ENCODE measurements at places on chromosomes 1 and 21.

GRCh38 chr1:58929671-58930325, 146.0 kb upstream of the JUN start:
- DNase-seq, result no peak

DNA sequence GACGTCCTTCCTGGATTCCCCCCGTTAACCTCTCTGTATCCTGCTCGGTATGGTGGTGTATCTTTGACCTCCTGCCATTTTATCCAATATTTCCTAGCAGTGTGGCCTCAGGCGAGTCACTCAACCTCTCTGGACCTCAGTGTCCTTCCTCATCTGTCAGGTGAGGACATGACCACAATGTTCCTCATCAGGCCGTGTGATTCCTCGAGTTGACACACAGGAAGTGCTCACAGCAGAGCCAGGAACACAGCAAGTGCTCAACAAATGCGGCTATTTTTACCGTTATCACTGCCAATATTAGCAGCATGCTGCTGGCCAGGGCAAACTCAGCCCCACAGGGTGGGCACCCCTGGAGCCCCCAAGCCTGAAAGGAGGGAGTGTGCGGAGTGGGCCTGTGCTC, 450.2 kb downstream of the KIF26B start:
- no peak for DNase-seq

DNA sequence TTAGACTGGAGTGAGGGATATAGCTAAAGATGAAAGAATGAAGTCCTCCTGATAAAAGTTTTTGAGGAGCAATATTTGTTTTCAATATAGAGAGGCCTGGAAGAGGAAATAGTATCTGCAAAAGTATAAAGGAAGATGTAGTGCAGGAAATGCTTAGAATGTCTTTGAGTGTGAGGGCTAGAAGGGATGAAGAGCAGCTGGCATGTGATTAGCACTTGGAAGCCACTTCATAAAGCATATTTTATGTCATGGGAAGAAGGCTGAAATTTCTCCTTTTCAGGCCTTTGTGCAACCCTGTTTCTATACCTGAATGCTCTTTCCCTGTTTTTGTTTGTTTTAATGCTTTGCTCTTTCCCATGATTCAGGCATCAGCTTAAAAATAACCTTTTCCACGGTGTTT, 323.3 kb upstream of the DEPDC1 start:
- DNase-seq, result no peak

- no peak for DNase-seq
Measured at GRCh38 chr1:19074902-19075721, 118.6 kb upstream of the IFFO2 start.

GRCh38 chr1:43147625-43148327, 24.3 kb downstream of the EBNA1BP2 start:
- peak; percentile 100 for DNase-seq

GRCh38 chr1:66526991-66527390, 7.0 kb upstream of the SGIP1 start:
- no peak for DNase-seq

GRCh38 chr1:9061252-9061960, 8.0 kb downstream of the SLC2A5 start:
- no peak for DNase-seq

GRCh38 chr1:108502624-108503023, 52.5 kb downstream of the NBPF6 start:
- DNase-seq, result no peak

- no peak for DNase-seq
Measured at GRCh38 chr1:10529765-10530164, 55.0 kb downstream of the PEX14 start.

- no peak for DNase-seq
Measured at GRCh38 chr1:247576514-247576913, 11.6 kb upstream of the OR2G2 start.

DNA sequence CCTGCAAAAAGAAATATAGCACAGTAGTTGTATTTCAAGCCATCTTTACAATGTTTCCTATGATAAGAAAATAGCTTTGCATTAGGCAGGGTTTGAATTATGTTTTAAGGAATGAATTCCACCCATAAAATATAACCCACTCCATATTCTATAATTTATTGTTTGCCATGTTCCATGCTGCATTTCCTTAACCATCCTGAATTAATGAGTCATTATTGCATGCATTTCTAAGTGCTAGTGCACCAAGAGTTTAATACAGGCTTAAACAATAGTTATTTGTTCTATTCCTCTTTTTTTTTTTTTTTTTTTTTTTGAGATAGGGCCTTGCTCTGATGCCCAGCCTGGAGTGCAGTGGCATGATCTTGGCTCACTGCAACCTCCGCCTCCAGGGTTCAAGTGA, 45.2 kb downstream of the MIGA1 start:
- DNase-seq, result no peak

DNA sequence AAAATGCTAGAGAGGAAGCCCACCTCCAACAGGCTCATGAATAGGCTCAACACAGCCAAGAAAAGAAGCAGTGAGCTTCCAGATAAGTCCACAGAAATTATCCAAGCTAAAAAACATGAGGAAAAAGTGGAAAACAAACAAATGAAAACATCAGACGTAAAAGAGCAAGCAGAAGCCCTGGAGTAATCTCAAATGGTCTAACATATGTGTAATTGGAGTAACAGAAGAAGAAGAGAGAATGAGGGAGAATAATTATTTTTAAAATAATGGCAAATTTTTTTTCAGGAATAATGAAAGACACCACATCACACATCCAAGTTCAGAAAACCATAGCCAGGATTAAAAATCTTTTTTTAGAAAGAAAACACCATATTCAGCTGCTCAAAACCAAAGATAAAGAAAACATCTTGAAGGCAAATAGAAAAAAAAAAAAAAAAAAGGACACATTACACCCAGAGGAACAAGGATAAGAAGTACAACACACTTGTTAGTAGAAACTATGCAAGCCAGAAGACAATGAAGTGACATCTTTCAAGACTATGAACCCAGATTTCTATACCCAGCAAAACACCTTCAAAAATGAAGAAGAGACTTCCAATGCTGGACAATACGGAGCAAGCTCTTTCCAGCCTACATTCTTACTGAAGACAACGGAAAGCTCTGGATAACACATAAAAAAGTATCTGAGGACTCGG, 10.6 kb upstream of the SUMO3 start:
- no peak for DNase-seq

DNA sequence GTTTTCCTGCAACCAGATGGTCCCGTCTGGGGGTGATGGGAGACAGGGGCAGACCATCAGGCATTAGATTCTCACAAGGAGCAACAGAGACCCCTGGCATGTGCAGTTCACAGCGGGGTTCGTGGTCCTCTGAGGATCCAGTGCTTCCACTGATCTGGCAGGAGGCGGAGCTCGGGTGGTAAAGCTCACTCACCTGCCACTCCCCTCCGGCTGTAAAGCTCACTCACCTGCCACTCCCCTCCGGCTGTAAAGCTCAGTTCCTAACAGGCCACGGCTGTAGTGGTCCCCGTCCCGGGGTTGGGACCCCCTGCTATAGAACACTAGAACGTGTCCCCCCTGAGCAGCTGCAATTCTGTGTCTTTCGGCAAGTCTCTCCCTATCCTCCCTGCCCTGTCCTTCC, 4.6 kb downstream of the KRTAP10-12 start:
- DNase-seq, result no peak

DNA sequence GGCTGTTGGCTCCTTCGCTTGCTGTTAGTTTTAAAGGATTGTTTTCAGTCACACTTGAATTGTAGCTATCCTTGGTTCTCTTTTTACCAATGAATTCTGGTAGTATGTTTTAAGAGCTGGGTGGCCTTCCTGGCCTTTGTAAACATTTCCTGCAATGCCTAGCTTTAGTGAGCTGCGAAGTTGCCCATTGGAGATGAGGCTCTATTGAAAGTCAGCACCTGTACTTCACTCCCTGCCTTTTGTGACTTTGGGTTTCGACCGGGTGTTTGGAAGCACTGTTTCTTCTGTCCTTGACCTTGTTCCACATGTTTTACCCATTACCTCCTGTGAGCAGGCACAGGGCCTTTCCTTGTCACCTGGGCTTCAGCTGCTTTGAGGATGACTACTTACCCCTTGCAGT, 64.7 kb downstream of the DYRK1A start:
- DNase-seq, result no peak

GRCh38 chr1:214116258-214116657, 128.5 kb downstream of the PROX1 start:
- no peak for DNase-seq

Measured in NCI-H748 treated with DMSO at 0.1 percent for 48 hours (cell line).